Esophagus mucosa (tissue), 1 donor: ENCODE measurements at places on chromosomes 4 and X.

DNA sequence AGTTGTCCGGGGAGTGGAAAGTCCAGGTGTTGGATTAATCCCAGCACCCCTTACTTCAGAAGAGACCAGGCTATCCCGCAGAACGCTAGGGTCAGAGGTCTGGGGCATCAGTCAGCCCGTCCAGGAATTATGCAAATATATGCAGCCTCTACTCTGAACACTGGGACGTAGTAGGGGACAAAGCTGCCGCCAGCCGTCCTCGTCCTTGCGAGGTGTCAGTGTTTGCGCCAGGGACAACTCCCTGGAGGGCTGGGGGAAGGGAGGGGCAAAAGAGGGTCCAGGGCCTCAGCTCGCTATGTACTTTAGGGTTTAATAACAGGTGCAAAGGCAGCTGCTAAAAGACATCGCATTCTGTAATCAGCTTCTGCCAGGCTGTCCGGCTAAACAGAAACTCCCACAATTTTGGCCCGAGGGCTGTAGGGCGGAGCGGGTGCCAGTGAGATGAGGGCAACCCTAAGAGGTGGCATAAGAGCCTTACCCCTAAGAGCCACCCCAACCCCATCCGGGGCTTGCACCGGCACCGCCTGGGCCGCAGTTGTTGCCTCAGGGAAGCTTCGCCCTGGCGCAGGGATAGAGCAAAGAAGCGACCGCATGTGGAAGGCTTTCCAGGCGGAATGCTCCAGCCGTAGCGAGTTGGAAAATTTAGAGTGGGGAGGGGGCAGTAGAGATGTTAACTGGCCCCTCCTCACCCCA, 8.4 kb downstream of the HAND2 start:
- ATAC-seq, result no peak

DNA sequence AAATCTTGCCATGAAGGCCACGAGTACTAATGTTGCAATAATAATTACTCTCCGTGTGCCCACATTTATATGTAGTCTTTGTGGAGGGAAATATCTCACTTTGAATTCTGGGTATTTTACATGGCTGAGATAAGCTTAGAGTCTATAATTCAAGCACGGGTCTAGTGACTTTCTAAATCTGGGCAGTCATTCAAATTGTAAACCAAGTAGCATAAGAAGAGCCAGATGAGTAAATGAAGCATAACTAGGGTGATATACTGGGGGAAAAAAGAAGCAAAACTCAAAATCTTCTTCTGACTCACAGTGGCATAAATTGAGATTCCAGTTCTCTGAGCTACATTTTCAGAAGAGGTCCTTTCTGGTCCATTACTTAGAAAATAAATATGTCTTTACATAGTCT, 53.0 kb downstream of the MAPK10 start:
- no peak for ATAC-seq

DNA sequence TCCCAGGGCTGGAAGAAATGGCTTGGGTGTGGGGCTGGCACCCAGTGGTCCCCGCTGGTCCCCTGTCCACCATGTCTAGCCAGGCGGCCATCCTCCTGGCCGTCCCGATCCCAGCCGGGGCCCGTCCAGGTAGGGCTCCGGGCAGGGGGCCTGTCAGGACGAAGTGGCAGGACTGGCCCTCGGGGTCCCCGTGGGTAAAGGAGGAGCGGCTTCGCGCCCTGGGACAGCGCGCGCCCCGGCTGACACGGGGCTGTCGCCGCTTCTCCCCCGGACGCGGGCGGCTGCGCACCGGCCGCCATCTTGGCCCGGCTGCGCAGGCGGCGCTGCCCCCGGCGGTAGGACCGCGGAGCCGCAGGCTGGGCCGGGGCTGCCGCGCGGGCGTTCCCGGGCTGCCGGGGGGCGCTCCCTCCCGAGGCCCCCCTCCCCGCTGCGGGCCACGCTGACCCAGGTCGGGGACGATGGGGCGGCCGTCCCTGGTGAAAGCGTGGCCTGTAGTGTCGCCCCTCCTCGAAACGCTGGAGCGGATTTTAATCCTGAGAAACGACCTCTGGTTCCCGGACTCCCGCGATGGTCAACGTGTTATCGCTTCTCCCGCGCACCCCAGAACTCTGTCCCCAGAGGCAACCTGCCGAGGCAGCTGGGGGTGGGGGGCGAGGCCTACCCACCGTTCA, 60.4 kb upstream of the BCOR start:
- ATAC-seq, result peak; percentile 36

DNA sequence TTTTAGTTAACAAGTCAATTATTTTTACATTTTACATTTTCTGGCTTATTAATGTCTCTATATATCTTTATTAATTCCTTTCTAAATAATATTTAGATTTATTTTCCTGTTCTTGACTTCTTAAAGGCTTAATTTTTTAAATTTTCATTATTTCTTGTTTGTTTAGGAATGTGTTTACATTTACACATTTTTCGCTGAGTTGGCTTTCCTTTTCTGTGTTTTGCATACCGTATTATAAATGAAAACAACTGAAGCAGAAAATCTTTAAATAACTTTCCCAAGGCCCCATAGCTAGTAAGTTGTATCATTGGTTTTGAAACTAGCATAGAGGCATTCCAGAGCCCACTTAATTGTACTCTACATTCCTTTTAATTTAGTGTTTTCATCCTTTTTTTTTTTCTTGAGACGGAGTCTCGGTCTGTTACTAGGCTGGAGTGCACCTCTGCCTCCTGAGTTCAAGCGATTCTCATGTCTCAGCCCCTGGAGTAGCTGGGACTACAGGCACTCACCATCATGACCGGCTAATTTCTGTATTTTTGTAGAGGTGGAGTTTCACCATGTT, 261.6 kb downstream of the IQCM start:
- ATAC-seq, result no peak

DNA sequence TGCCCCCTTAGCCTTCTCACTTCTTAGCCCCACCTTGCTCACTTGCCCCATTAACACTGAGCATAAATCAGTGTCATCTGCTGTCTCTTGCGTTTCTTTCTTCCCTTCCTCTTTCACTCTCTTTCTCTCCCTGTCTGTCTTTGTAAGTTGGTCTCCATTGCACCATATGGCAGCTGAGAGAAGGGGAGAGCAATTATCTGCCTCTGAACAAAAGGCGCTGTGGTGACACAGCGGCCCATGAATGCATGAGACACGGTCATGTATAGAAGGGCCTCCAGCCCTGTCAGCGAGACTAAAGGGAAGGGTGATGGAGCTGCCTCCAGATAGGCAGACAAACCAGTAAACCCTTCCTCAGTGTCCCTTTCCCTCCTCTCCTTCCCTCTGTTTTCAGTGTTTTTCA, 88.8 kb upstream of the PCDH18 start:
- ATAC-seq, result no peak

DNA sequence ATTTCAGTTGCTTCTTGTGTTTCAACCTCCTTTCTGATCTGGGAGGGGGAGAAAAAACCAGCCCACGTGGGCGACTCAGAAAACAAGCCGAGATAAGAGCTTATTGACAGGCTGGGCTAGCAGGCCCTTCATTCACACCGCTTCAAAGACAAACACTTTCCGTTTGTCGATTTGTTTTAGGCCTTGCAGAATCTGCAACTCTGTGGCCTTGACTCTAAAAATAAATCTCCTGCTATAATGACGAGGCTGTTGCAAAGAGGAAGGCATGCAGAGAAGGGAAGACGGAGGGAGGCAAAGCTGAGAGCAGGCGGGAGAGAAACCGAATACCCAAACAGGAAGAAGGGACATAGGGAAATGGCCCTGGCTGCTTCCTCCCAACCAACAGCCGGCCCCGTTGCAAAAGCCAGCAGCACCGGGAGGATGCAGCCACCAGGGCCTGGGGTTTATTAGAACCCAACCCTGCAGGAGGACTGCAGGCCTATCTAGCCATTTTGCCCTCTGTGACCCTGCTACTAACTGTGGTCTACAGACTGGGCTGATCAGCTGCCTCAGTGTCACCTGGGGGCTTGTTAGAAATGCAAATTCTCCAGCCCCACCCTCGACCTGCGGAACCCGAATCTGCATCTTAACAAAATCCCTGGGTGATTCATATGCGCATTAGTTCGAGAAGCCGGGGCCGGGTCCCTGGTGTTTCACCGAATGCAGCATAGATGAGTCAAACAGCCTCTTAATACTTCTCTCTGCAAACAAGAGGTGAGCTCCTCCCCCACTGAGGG, 325.5 kb downstream of the BCOR start:
- ATAC-seq, result peak; percentile 89

DNA sequence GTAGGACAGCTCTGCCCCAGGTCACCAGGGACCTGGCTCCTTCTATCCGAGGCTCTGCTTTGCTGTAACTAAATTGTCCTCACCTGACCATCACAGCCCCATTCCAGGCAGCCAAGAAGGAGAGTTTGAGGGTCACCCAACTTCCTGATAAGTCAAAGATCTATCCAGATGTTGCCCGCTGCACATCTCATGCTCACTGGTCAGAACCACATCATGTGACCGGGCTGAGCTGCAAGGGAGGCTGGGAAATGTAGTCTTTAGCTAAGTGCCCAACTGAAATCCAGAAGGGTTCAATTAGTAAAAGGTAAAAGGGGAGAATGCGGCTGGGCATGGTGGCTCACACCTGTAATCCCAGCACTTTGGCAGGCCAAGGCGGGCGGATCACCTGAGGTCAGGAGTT, 18.4 kb downstream of the HMX1 start:
- ATAC-seq, result no peak

DNA sequence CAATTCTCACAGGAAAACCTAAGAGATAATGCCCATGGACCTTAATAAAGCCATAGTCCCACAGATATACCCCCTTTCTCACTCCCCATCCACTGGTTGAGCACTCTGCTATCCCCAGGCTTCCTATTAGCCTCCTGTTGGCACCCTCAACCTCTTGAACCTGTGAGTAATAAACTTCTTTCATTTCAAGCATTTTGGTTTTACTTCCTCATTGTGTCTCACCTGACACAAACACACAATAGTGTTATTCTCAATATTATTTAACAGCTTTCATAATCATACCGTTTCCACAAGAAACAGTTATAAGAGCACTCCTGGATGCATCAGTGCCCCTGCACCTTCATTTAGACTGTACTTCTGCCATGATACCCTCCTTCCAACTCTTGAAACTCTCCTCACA, 56.8 kb downstream of the TRPC5 start:
- ATAC-seq, result no peak
